ENCODE measurements at places on chromosomes 5 and 9.

DNA sequence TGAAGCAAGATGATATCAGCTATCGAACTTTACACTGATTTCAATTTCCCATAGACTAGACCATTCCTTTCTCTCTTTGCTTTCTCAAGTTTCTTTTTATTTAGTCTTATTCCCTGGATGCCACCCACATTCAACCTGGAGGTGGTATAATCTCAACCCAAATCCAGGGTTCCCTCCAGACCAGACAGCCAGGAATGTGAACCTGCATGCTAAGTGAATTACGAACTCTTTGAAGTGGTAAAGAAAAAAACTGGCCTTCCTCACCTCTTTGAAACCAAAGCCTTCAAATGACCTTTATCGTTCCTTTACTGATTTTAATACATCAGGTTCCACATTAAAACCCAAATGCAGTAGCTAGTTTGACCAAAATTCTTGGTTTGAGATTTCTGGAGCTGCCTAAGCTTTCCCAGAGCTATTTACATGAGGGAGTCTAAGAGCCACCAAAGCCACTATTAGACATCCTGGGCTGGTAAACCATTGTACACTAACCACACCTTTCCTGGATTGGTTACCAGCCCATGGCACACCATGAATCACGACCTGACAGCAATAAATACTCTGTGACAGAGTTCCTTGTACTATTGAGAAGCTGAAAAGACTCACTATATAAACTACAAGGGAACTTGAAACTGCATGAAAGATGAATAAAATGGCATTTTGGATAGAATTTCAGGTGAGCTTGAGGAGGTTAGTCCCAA lies 323.7 kb downstream of the ADAMTS6 start:
- DNase-seq, result no peak

DNA sequence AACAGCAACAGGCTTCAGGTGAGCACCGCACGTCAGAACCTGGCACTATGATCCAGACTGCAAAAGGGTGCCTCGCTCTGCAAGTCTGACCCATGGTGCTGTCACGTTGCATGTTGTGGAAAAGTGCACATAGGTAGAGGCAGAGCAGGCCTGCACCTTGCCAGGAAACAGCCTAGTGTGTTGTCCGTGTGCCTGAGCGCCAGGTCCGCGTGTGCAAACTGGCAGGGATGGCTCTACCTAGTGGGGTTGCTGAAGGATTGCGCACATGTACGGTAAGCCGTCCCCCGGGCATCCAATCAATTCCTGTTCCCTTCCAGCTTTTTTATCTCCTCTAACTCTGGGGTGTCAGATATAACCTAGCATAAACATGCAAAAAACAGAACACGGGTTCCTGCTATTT lies 219.5 kb downstream of the NXNL2 start:
- no peak for DNase-seq

- peak; percentile 87 for DNase-seq
These were observed 53.6 kb downstream of the GPR107 start for GRCh38 chr9:130107234-130107861.

GRCh38 chr5:86997516-86997915 lies 270.2 kb upstream of the RASA1 start:
- peak; percentile 17 for DNase-seq

GRCh38 chr5:40655138-40655537 lies 24.6 kb upstream of the PTGER4 start:
- peak; percentile 51 for DNase-seq

All from SK-MEL-5 (cell line).